ENCODE measurements at places on chromosomes 1 and 21.

DNA sequence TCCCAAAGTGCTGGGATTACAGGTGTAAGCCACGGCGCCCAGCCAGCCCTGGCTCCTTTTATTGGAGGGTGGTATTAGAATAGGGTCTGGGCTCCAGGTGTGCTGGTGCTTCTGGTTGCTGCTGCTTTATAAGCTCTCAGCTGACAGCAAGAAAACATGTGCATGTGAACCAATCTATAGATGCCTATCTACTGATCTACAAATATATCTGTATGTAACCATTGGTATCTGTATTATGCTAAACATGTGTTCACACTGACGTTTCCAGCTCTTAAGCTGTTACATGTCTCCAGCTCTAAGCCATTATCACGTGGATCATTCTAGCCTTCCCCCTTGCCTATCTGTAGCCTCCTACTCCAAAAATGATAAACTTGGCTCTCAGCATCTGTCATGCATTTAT is 82.4 kb downstream of the ST6GALNAC3 start:
- H3K27me3 ChIP-seq: no peaks in the 10 kb centered on the region
- H3K4me3 ChIP-seq: no peak overlapping the region
- DNase-seq: no peak
- H3K27ac ChIP-seq: no peak overlapping the region
- peaks cover 13% of the 10 kb centered on the region for H3K4me1 ChIP-seq

GRCh38 chr1:150596095-150596892 is 16.9 kb upstream of the MCL1 start:
- no peak for DNase-seq
- no peak overlapping the region for H3K27ac ChIP-seq
- H3K36me3 ChIP-seq: peaks cover 2% of the 10 kb centered on the region
- H3K27me3 ChIP-seq: no peaks in the 10 kb centered on the region
- H3K4me3 ChIP-seq: no peak overlapping the region
- peaks cover 3% of the 10 kb centered on the region for H3K4me1 ChIP-seq

DNA sequence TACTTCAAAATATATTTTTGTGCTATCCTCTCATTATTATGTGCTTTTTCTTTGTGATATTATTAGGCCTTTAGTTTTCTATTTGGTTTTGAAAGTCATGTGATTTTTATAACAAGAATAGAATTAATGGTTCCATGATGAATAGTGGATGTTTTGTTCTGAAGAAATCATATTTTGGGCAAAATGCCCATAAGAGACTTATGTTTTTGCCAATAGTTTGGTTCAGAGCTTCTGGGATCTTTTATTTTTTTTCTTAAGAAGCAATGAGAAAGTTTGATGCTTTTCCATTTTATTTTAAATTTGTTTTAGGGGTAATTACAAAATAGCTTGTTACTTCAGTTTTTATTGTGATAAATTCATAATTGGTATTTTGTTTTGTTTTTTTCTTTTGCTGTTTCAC is 49.8 kb downstream of the LYPLAL1 start:
- H3K27ac ChIP-seq: no peak overlapping the region
- no peak overlapping the region for H3K4me3 ChIP-seq
- H3K36me3 ChIP-seq: peaks cover 10% of the 10 kb centered on the region
- no peaks in the 10 kb centered on the region for H3K27me3 ChIP-seq
- DNase-seq: no peak
- no peaks in the 10 kb centered on the region for H3K4me1 ChIP-seq

- H3K27ac ChIP-seq: no peak overlapping the region
- H3K36me3 ChIP-seq: no peaks in the 10 kb centered on the region
- DNase-seq: no peak
- peaks cover 3% of the 10 kb centered on the region for H3K4me1 ChIP-seq
These were observed 443.6 kb downstream of the PLPP3 start for GRCh38 chr1:56135864-56136147.

DNA sequence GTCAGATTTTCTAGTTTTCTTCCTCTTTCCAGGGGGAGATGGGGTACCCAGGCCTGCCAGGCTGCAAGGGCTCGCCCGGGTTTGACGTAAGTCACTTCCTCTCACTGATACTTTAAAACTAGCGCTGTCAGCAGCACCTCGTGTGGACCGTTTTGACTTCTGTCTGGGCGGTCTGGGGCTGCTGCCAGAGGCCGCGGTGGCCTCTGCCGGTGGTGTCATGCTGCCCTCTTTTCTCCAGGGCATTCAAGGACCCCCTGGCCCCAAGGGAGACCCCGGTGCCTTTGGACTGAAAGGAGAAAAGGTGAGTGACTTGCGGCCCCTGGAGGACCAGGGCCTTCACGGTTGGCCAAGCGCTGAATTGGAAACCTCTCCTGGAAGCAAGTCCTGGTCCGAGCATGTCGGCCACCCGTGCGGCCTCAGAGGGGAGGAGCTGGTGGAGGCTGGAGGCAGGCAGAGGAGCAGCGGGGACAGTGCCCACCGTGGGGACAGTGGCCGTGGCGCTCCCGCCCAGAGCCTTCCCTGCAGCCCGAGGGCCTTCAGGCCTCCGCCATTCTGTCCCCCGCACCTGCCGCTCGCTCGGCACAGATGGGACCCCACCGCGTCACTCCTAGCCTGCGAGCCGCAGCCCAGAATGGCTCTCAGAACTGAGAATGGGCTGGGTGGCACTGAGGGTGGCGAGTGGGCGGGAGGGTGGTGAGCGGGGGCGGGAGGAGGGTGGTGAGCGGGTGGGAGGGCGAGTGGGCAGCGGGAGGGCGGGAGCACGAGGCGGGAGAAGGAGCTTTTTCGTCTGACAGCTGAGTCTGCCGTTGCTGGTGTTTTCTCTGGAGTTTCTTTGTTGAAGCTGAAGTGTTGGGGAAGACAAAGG is 9.4 kb downstream of the COL6A1 start:
- no peak for DNase-seq
- H3K4me1 ChIP-seq: no peaks in the 10 kb centered on the region
- no peaks in the 10 kb centered on the region for H3K27me3 ChIP-seq

- H3K36me3 ChIP-seq: no peaks in the 10 kb centered on the region
- no peak overlapping the region for H3K27ac ChIP-seq
- no peaks in the 10 kb centered on the region for H3K4me1 ChIP-seq
- no peak overlapping the region for H3K4me3 ChIP-seq
- DNase-seq: no peak
- H3K27me3 ChIP-seq: no peaks in the 10 kb centered on the region
These were observed 93.8 kb downstream of the ROR1 start for GRCh38 chr1:63867429-63868176.
